ENCODE measurements at places on chromosomes 5 and 9. TPM values are rescaled to one million over a fixed set of nuclear protein-coding genes. Genes with fewer than 3 reads are reported as not detected.

GRCh38 chr5:134079748-134080581 is 34.5 kb upstream of the TCF7 start:
- DNase-seq, result no peak

DNA sequence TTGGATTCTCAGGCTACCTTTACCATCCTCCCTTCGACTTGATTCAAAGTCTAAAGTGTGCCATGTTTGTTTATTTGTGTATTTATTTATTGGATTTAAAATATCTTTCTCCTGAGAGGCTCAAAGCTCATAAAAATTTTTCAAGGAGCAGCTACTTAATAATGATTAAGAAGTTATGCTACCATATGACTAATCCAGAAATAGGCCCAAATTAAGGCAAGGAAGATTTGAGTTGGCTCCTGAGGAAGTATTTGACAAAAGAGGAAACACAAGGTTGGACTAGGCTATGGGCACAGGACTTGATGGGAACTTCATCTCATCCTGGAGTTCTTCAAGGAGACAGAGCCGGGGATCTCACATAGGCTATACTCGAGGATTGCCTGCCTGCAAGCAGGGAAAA is 22.4 kb upstream of the PPP2CA start:
- DNase-seq, result no peak

EIF4E1B gene
- not detected for total RNA-seq

DNA sequence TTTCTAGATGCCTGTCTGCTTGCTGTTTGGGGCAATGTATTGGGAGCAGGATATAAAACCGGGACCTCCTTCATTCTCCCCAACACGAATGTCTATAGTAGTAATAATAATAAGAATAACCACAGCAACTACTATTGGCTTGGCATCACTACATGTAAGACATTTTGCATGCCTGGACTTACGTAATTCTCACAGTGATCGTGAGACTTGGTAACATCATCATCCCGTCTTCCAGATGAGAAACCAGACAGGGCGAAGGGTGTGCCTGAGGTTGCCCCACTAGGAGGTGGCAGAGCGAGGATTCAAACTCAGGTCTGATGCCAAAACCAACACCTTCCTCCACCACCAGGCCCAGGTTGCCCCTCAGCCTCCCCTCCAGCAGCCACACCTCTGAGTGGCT is 185.1 kb downstream of the RGS3 start:
- no peak for DNase-seq

ZNF300 gene
- total RNA-seq, result 3.3 TPM

GRCh38 chr9:136764301-136764891 is at the start of gene LCN15:
Gene LCN15, minus strand, starts transcription at chr9:136764518. Its CDS starts 30 bp downstream, at chr9:136764488.
- no peak for DNase-seq

DNA sequence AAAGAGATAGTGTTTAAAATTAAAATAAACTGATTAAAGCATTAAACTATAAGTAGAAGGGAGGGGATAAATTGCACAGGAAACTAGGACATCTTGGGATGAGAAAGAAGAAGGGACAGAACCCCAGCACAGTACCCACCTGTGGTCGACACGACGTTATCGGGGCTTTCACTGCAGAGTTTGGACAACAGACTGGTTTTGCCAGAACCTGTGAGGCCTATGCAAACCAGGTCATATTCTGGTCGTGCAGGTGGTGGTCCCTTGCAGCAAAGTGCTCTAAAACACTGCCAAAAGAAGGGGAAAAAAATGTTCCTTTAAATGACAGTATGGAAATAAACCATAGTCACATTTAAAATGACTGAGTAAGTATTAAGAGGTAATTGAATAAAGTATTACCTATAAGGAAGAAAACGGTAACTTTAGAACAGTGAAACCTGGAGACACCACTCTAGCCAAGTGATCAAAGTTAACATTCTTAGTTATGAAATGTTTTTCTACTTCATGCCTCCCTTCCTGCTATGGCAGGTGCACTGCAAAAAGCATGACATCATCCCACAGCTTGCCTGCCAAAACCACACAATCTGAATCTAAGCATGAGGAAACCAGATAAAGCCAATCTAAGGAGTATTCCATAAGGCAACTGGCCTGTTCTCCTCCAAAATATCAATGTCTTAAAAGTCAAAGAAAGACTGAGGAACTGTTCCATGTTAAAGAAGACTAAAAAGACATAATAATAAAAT is 138.6 kb downstream of the ARL15 start:
- peak; percentile 68 for DNase-seq

DNA sequence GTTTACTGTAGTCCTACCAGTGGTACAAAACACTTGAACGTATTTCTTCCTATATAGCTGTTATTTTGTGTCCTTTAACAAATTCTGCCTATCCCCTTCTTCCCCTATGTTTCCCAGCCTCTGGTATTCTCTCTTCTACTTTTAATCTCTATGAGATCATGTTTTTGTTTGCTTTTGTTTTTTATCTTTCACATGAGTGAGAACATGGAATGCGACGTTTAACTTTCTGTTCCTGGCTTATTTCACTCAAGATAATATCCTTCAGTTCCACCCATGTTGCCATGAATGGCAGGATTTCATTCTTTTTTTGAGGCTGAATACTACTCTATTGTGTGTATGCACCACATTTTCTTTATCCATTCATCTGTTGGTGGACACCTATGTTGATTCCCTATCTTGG is 634.4 kb upstream of the WWC1 start:
- no peak for DNase-seq

CCL28 gene
- total RNA-seq, result 0.43 TPM

Data from myocyte (in vitro differentiated cells).